ENCODE measurements at places on chromosomes 7 and 10.

DNA sequence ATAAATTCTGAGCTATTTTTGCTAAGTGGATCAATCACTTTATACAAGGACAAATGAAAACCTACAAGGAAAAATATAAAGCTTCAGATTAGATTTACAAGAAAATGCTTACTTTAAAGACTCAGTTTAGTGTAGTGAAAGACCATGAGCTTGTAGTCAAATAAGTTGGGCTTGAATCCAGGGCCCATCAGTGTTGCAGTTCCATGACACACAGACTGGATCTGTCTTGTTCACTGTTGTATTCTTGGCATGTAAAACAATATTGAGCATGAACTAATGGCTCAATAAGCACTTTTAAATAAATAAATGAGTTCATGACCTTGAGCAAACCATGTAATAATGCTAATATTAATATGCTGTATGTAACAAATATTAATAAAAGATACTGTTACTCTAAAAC, 164.6 kb upstream of the KCND2 start:
- DNase-seq, result no peak

DNA sequence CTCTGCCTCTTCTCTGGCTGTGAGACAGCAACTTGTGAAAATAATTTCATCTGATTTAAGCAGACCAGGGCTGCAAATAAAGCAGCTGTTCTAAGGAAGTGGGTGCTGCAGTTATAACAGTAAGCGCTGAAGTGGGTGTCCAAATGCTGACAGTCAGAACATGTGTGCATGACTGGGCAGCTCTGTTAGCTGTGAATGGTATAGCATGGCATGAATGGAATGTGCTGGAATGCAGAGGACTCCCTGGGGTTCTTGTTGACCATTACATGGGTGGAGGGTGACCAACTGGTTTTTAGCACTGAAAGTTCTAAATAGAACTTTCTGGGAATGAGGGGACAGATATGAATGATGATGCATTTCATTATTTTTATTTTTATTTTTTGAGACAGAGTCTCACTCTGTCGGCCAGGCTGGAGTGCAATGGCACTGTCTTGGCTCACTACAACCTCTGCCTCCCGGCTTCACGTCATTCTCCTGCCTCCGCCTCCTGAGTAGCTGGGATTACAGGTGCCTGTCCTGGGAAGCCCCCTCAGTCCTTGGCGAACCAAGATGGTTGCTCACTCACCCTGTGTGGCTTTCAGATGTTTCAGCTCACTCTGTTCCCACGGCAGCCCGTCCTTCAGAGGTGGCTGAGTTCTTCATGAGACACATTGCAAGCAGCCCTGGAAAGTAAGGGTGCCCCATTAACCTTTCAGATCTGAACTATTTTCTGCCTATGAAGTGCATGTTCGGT, 319.8 kb upstream of the PHYHIPL start:
- no peak for DNase-seq

- no peak for DNase-seq
Measured at GRCh38 chr10:131870411-131870810, 30.4 kb upstream of the PPP2R2D start.

GRCh38 chr10:13382703-13383398, 34.8 kb upstream of the SEPHS1 start:
- DNase-seq, result no peak

GRCh38 chr10:118216020-118216419, 126.1 kb downstream of the FAM204A start:
- DNase-seq, result no peak

DNA sequence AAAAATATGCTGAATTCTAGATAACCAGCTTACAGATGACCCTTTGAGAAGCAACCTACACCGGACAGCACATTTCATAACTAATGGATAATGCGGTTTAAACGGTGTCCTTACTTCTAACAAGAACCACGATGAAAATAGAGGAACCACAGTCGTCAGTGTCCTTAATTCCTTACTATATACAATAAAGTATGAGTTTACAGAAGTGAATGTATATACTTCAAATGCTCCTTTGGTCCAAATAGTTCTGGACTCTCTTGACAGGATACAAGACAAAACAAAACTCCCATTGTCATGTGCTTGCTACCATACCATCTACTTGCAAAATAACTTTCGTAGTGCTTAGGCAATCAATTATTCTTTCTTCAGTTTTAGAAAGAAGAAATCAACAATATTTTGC, 2.4 kb downstream of the NAMPT start:
- DNase-seq, result no peak

GRCh38 chr7:66359656-66360211, 154.6 kb downstream of the TPST1 start:
- DNase-seq, result no peak

DNA sequence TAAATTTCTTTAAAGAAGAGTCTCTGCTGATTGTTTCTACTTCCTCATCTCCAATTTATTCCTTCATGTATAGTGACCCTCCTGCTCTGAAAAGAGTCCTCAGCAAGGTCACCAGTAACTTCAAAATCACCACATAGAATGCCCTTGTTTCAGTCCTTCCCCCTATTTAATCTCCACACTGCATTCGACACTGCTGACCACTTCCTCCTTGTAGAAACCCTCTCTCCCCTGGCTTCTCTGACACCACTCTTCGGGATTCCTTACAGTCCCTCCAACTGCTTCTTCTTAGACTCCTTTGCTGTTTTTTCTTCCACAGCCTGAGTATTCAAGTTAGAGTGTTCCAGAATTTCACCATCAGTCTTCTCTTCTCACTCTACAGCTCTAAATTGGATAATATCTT, 89.5 kb downstream of the VPS41 start:
- no peak for DNase-seq

GRCh38 chr7:133477791-133478190, 224.9 kb downstream of the EXOC4 start:
- DNase-seq, result no peak

DNA sequence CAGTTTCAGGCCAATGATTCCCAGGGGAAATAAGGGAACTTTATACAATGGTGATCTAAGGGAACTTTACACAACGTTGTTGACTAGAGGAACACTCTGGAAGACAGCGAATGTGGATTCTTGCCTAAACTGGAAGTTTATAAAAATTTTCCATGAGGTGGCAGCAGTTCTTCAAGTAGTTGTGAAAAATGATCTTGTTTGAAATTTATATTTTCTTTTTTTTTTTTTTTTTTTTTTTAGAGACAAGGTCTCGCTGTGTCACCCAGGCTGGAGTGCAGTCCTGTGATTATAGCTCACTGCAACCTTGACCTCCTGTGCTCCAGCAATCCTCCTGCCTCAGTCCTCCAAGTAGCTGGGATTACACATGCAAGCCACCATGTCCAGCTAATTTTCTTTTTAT, 32.1 kb upstream of the GTF2I start:
- DNase-seq, result no peak

GRCh38 chr10:48245977-48246376, 28.5 kb downstream of the FRMPD2 start:
- no peak for DNase-seq

DNA sequence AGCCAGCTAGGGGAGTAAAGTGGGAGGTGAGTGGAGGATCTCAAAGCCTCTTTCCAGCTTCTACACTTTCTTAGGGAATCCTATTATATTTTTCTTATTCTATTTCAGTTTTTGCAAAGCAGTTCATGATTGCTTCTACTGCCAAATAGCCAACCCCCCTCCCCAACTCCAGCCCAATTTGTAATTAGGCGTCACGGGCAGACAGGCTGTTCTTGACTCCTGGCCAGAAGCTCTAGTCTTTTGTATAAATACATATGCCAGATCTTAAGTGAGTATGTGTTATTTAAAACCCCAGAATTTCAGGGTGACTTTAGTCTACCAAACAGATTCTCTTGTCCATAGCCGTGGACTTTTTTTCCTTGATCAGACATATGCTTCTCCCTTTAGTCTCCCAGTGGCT, 255.2 kb downstream of the BUB3 start:
- no peak for DNase-seq

DNA sequence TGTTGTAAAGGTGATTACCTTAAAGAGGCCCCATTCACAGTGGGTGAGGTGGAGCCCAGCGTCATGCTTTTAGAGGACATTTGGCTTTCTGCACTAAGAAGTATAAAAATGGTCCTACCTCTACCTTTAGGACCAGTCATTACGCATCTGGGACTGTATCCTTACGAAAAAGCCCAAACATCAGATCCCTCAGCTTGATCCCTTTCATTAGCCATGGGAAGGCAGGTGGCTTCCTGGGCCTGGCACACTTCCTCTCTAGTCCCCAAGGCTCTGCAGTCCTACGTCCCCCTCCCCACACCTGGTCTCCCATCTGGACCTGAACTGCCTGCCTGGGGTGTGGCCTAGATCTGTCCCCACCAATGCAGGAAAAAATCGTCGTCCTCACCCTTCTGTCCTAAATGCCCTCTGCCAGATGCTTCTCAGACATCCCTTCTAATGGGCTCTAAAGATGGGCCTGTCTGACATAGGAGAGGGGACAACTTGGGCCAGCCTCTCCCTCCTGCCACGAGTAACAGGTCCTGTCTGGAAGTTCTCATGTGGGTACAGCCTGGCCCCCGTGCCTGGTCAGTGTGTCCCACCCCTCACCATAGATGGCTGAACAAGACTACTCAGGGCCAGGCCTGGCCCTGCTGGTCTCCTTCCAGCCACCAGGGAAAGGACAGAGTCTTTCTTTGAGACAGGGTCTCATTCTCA, 11.8 kb upstream of the SLC18A3 start:
- no peak for DNase-seq

DNA sequence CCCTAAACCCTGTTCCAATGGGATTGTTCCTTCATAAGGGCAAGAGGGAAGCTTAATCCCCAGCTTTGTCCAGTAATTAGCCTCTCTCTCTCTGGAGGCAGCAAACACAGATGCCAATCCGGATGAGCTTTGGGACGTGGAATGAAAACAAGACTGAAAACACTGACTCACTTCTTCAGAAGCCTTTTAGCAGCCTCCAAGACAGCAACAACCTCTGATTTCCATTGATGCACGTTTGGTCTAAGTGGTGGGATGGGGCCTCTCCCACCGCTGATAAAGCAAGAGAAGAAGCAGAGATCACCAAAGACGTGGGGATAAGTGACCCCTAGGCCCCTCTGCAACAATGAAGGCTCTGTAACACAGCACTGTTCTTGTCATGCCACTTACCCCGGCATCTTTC, 5.8 kb upstream of the GFRA1 start:
- DNase-seq, result no peak

DNA sequence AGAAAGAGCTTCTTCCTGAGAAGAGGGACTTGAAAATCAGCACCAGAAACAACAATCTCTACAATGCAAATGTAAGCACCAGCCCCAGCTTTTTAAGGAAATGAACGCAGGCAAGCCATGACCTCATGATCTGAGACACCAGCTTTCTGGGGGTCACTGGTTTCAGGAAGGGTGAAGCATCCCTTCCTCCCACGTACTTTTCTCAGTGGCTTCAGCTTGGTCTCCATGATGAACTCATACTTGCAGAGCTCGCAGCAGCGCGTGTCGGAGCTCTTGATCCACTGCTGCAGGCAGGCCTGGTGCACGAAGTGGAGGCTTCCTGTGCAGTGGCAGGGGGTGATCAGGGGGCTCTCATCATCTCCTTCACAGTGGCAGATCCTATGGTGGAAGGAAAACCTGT, 87.0 kb downstream of the ALOX5 start:
- DNase-seq, result no peak

- DNase-seq, result no peak
Measured at GRCh38 chr7:98681951-98682350, 64.9 kb downstream of the NPTX2 start.

DNA sequence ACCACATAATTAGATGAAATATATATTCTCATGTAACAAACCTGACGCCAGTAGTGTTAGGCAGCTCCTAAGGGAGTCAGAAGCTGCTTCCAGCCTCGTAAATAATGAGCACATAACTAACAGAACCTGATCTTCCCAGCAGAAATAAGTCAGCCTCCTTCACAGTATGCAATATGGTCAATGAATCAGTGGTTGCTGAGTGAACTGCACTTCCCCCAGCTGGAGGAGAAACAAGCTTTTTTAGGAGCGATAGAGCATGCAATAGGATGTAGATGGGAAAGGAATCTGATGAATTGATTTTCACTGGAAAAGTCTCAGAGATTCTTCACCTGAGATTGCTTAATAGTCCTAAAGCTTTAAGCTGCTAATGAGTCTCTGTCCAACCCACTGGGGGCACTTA, 337.2 kb upstream of the LRGUK start:
- no peak for DNase-seq

DNA sequence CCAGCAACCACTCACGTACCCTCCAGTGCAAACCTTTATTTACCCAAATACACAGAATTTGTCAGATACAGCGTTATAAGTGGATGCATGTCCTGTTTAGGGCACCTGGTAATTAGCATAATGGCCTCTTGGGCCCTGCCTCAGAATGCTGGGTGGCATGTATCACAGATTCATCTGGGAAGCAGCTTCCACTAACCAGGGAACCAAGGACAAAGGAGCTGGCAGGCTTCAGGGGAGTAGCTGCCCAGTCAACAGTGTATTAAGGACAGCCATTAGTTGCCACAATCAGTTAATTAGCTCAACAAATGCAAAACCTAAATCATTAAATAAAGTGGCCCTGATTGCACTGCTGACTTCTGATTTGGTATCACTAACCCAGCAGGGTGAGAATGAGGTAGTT, 105.7 kb downstream of the RAPGEF5 start:
- no peak for DNase-seq

- no peak for DNase-seq
Measured at GRCh38 chr7:37394158-37394557, 54.5 kb downstream of the ELMO1 start.

- DNase-seq, result no peak
Measured at GRCh38 chr10:77768039-77768438, 130.4 kb upstream of the KCNMA1 start.

GRCh38 chr10:12727832-12728215, 273.7 kb downstream of the CCDC3 start:
- DNase-seq, result no peak

All from activated CD4-positive, alpha-beta T cell treated with anti-CD3 and anti-CD28 coated beads for 4 hours (primary cell).